Fibroblast of the aortic adventitia (primary cell): ENCODE measurements at places on chromosomes 5 and 9. TPM values are rescaled to one million over a fixed set of nuclear protein-coding genes. Genes with fewer than 3 reads are reported as not detected.

The KIF4B gene
- not detected in 2 replicates for total RNA-seq

The GPR21 gene
- 1.9 TPM in 1 of 2 replicates, not detected in the other for total RNA-seq

The GCNT4 gene
- total RNA-seq = 2.5 and 9.3 TPM in 2 replicates

The SPINK5 gene
- total RNA-seq = not detected in 2 replicates

The SPATA31E1 gene
- not detected in 2 replicates for total RNA-seq

The SLC4A9 gene
- not detected in 2 replicates for total RNA-seq

The MELK gene
- total RNA-seq = 2.9 and 44.4 TPM in 2 replicates

The RASGRF2 gene
- 0.49 and 3.3 TPM in 2 replicates for total RNA-seq

The ADAMTS13 gene
- 1.4 and 2.1 TPM in 2 replicates for total RNA-seq

The EFNA5 gene
- 2.1 and 33.1 TPM in 2 replicates for total RNA-seq

The CHSY3 gene
- total RNA-seq = 2.9 and 17.8 TPM in 2 replicates

The LRRC19 gene
- total RNA-seq = not detected in 2 replicates

The CYLC2 gene
- total RNA-seq = not detected in 2 replicates

The SLC1A3 gene
- 3.7 and 4.1 TPM in 2 replicates for total RNA-seq

The SCGB3A2 gene
- not detected in 2 replicates for total RNA-seq

The ZNF454 gene
- 0.18 and 3.0 TPM in 2 replicates for total RNA-seq

The RASEF gene
- total RNA-seq = 0.27 and 0.41 TPM in 2 replicates

The SPINK6 gene
- total RNA-seq = not detected in 2 replicates

The DCTN4 gene
- 38.5 and 73.9 TPM in 2 replicates for total RNA-seq

The PLPP7 gene
- 5.6 and 9.8 TPM in 2 replicates for total RNA-seq

The AGXT2 gene
- total RNA-seq = not detected in 2 replicates

The UBAP1 gene
- 27.5 and 57.1 TPM in 2 replicates for total RNA-seq

The C5orf52 gene
- total RNA-seq = not detected in 2 replicates

The IFNA8 gene
- total RNA-seq = not detected in 2 replicates

The KCNIP1 gene
- total RNA-seq = not detected in 2 replicates

The CCDC127 gene
- 8.2 and 8.3 TPM in 2 replicates for total RNA-seq

The TAS2R1 gene
- total RNA-seq = not detected in 2 replicates

The IRX4 gene
- not detected in 2 replicates for total RNA-seq

The LCN12 gene
- not detected in 2 replicates for total RNA-seq

The ZNF879 gene
- 3.9 and 5.2 TPM in 2 replicates for total RNA-seq

The ZFP2 gene
- total RNA-seq = 0.36 and 2.7 TPM in 2 replicates

The CFAP157 gene
- total RNA-seq = 0.09 TPM in 1 of 2 replicates, not detected in the other

The TMEM232 gene
- total RNA-seq = 4.7 and 5.2 TPM in 2 replicates

The GPR151 gene
- not detected in 2 replicates for total RNA-seq

The HOMER1 gene
- total RNA-seq = 5.4 and 6.8 TPM in 2 replicates

The SH3TC2 gene
- total RNA-seq = 1.6 and 4.1 TPM in 2 replicates

The MARCOL gene
- total RNA-seq = not detected in 2 replicates

The MUSK gene
- total RNA-seq = 1.4 TPM in 1 of 2 replicates, not detected in the other

The KCNMB1 gene
- not detected in 2 replicates for total RNA-seq

The F12 gene
- total RNA-seq = 0.27 and 1.4 TPM in 2 replicates

The DMGDH gene
- total RNA-seq = 4.2 and 7.3 TPM in 2 replicates

The COL23A1 gene
- total RNA-seq = 0.57 TPM in 1 of 2 replicates, not detected in the other

The PFN3 gene
- not detected in 2 replicates for total RNA-seq

The PTGES gene
- 6.9 and 30.9 TPM in 2 replicates for total RNA-seq

The PTPN3 gene
- 0.99 and 2.0 TPM in 2 replicates for total RNA-seq

The BARHL1 gene
- total RNA-seq = not detected in 2 replicates

The S1PR3 gene
- 12.8 and 31.1 TPM in 2 replicates for total RNA-seq

The CDH12 gene
- total RNA-seq = 0.09 TPM in 1 of 2 replicates, not detected in the other

The CDH9 gene
- 0.16 TPM in 1 of 2 replicates, not detected in the other for total RNA-seq

The PKD2L2 gene
- total RNA-seq = not detected in 2 replicates

The DMRTA1 gene
- total RNA-seq = 0.81 and 0.90 TPM in 2 replicates

The CCDC152 gene
- 3.4 and 5.8 TPM in 2 replicates for total RNA-seq
